ENCODE measurements at places on chromosomes 2 and 18.

- no peak for DNase-seq
Measured at GRCh38 chr2:3587021-3587420, 7.9 kb upstream of the COLEC11 start.

GRCh38 chr2:112529757-112530156, 12.5 kb upstream of the POLR1B start:
- DNase-seq: no peak

- DNase-seq: no peak
Measured at GRCh38 chr18:58955001-58955400, 90.3 kb downstream of the ZNF532 start.

DNA sequence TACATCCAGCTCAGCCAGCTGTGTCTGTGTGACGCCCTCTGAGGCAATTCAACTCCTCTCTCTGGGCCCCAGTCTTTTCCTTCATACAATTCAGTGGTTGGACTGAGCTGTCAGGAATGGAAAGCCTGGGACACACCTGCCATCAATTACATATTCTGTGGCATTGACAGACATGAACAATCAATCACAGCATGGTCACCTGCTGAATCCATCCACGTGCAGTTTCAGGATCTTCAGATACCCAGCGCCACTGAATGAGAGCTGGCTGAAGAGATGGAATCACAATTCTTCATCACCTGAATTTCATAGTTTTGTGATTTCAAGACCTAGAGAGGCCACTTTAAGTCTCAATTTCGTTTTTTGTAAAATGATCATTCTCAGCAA, 5.1 kb downstream of the ADRA2B start:
- DNase-seq: no peak

DNA sequence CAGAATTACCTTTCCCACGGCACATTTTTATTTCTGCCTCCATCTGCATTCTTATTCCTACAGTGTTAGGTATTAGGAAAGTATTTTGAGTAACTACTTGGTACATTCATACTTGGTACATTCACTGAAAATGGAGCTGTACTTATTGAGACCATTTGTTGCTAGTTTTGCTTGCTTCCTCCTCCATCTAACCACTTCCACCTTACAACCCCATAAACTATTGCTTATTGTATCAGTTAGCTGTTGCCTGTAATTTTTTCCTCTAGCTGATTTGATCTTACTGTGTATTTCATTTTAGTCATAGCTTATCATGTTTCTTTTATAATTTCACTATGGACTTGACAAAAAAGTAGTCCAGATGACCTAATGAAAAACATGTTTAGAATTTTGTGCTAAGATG, 50.7 kb downstream of the AFTPH start:
- no peak for DNase-seq

- DNase-seq: no peak
Measured at GRCh38 chr2:144630459-144631215, 110.7 kb upstream of the ZEB2 start.

GRCh38 chr2:43515807-43516497, 79.9 kb downstream of the THADA start:
- no peak for DNase-seq

GRCh38 chr2:219277703-219278654, 1.2 kb upstream of the DNAJB2 start:
- peak; percentile 68 for DNase-seq

- no peak for DNase-seq
Measured at GRCh38 chr2:167253025-167253424, 364.7 kb downstream of the XIRP2 start.

DNA sequence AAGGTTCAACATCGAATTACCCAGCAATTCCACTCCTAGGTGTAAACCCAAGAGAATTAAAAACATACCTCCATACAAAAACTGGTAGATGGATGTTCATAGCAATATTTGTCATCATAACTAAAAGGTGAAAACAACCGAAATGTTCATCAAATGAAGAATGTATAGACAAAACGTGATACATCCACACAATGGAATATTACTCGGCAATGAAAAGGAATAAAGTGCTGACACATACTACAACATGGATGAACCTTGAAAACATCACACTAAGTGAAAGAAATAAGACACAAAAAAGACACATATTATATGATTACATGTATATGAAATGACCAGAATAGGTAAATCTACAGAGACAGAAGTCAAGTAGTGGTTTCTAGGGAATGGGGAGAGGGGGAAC, 20.6 kb upstream of the CHMP1B start:
- no peak for DNase-seq

- peak; percentile 60 for DNase-seq
Measured at GRCh38 chr2:112182581-112183034, 44.4 kb downstream of the FBLN7 start.

GRCh38 chr2:12890066-12890465, 173.3 kb downstream of the TRIB2 start:
- DNase-seq: no peak

GRCh38 chr2:108935271-108935741, 53.7 kb downstream of the EDAR start:
- no peak for DNase-seq

DNA sequence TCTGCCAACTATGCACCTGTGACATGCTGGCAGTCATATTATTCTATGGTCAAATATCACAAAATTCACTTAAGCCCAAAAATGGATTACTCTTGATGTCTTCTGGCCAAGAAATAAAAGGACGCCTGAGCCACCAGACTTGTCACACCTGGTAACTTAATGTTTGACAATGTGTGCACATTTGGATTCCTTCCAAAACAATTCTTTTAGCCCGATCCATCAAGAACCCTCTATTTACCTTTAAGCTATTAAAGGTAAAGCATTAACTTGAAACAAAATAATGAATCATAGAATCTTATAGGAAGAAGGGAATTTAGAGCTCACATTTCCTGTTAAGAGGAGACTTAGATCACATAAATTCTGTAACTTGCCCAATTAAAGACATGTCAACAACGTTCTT, 46.5 kb upstream of the NFU1 start:
- no peak for DNase-seq

DNA sequence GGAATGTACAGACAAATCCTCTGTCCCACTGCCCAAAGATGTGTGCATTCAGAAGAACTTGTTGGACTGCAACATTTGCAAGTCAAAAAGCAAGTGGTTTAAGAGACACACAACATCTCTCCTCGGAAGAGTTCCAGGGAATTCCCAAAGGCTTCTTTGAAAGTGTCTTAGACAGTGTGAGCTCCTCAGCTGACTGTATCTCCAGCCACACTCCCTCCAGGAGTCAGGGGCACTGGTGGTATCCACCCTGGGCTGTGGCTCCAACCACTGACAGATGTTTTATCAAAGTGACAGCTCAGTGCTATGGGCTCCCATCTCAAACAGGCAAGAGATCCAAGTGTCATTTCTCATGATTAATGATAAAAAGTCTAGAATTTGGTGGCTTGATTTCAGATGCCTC, 48.5 kb downstream of the ALK start:
- no peak for DNase-seq

- no peak for DNase-seq
Measured at GRCh38 chr2:218478544-218478943, 59.6 kb downstream of the VIL1 start.

DNA sequence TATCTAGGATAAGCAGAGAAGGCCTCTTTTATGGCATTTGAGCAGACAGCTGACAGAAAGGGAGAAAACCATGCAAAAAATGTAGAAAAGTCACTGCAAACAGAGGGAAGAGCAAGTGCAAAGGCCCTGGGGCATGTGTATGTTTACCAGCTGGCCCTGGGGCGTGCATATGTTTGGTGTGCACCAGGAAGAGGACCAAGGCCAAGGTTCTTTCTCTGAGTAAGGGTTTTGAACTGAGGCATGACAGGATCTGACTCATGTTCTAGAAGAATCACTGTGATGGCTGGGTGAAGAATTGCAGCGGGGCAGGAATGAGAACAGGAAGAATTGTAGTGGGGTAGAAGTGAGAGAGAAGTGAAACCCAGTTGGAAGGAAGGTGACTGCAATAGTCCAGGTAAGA, 69.6 kb downstream of the STEAP3 start:
- no peak for DNase-seq

GRCh38 chr2:183950673-183951072, 647.7 kb upstream of the ZNF804A start:
- no peak for DNase-seq

DNA sequence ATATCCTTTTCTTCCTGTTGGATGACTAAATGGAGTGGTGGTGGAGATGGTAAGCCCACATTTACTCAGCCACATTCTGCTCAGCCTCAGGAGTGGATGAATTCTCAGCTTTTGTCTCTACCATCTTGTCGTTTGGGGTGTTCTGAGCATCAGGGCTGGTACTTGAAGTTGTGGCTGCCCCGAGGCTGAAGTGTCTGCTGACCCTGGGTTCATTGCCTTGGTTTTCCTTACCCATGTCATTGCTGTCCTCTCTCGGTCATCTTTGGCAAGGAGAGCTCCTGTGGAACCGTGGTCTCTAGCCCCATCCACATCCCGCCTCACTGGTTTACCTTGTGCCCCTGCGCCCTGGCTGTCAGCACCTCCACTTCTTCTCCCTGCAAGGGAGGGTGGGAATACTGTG, 71.9 kb downstream of the GPR39 start:
- no peak for DNase-seq

GRCh38 chr2:143844986-143845385, 674.9 kb downstream of the ZEB2 start:
- DNase-seq: no peak

GRCh38 chr2:206642075-206643025, at the start of gene FAM237A:
Gene FAM237A, plus strand, starts transcription at chr2:206642487. Its CDS starts 1,750 bp downstream, at chr2:206644237.
- DNase-seq: no peak

DNA sequence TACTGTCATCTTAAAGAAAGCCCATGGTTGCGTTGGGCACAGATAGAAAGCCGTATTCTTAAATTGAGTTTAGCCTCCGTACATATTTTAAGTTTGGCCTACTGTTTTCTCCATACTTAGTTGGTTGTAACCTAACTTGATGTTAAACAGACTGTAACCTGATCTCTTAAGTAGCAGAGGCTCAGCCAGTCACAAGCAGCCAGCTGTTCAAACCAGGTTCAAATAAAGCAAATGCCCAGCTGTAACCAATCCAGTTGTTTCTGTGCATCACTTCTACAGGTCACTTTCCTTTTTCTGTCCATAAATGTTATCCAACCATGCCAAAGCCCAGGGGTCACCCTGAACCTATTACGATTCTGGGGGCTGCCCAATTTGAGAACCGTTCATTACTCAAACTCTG, 10.0 kb upstream of the THADA start:
- no peak for DNase-seq

DNA sequence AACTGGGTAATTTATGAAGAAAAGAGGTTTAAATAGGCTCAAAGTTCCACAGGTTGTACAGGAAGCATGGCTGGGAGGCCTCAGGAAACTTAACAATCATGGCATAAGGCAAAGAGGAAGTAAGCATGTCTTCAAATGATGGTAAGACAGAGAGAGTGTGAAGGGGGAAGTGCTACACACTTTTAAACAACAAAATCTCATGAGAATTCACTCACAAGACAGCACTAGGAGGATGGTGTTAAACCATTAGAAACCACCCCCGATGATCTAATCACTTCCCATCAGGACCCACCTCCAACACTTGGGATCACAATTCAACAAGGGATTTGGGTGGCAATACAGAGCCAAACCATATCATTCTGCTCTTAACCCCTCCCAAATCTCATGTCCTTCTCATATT, 34.9 kb downstream of the CFAP210 start:
- no peak for DNase-seq
